ENCODE measurements at places on chromosomes 2 and 18.

GRCh38 chr18:75563150-75563549 lies 135.6 kb upstream of the SMIM21 start:
- DNase-seq, result no peak

- DNase-seq, result no peak
These were observed 45.0 kb upstream of the NRP2 start for GRCh38 chr2:205637320-205637602.

- no peak for DNase-seq
These were observed 274.3 kb upstream of the FBXO11 start for GRCh38 chr2:48180557-48180956.

- no peak for DNase-seq
These were observed 117.8 kb downstream of the PTPRM start for GRCh38 chr18:7684966-7685365.

- no peak for DNase-seq
These were observed 492.9 kb upstream of the ZEB2 start for GRCh38 chr2:145012806-145013205.

- DNase-seq, result no peak
These were observed 30.0 kb downstream of the AQP12A start for GRCh38 chr2:240721596-240722180.

- DNase-seq, result no peak
These were observed 37.0 kb downstream of the PIK3C3 start for GRCh38 chr18:41992066-41992465.

- DNase-seq, result no peak
These were observed 301.3 kb upstream of the RGPD4 start for GRCh38 chr2:107525406-107525805.

GRCh38 chr2:71122387-71123298 lies 7.4 kb downstream of the MCEE start:
- DNase-seq, result no peak

DNA sequence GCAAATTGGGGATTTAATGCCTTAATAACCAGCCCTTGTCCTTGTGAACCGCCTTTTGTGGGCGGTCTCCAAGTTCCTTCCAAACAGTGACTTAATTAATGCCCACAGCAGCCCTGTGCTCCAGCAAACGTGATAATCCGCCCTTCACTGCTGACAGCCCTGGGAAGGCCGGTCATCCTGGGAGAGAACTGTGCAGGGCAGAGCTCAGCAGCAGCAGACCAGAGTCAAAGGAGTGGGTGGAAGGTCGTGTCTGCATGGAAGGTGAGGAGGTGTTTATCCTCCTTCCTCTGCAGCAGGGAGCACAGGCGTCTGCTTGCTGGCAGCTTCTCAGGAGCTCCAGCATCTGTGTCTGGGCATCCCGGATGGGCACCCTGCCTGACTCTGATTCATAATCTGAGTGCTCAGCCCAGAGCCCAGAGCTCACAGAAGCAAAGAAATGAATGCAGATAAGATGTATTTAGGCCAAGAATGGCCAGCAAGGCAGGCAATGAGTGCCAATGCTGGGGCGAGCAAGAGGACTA lies 270.0 kb upstream of the PXDN start:
- no peak for DNase-seq

- no peak for DNase-seq
These were observed 1223.5 kb upstream of the CELF4 start for GRCh38 chr18:38789141-38789540.

- DNase-seq, result no peak
These were observed 489 bp downstream of the TRMT61B start for GRCh38 chr2:28869494-28870145.

GRCh38 chr18:25827961-25828561 lies 262.4 kb downstream of the SS18 start:
- no peak for DNase-seq

DNA sequence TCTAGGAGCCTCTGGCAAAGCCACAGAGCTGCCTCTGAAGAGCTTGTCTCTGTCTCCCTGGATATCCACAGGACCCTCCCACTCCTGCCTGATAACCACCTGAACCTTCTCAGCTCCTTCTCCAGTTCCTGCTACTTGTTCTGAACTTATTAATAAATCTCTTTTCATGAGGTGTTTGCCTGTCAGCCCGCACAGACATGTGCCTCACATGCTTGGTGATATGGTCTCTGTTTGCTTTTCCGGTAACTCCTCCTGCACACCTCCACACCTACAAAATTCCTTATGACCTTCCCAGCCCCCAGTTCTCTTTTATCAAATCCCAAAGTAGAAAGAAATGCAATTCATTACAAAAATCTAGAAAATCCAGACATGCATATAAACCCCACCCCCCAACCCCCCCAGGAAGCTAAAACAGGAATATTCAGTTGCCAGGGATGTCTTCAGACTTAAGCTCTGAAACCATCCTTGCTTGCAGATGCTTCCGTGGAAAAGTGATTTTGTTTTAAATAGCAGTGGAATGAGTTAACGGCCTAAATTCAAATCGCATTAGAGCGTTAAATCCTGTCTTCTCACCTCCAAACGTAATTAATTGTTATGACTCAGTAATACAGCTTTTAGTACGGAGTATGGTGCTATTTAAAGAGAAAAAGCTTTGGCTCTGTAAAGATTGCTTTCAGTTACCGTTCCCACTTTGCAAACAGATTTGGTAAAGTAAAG lies 2.1 kb upstream of the PID1 start:
- no peak for DNase-seq

DNA sequence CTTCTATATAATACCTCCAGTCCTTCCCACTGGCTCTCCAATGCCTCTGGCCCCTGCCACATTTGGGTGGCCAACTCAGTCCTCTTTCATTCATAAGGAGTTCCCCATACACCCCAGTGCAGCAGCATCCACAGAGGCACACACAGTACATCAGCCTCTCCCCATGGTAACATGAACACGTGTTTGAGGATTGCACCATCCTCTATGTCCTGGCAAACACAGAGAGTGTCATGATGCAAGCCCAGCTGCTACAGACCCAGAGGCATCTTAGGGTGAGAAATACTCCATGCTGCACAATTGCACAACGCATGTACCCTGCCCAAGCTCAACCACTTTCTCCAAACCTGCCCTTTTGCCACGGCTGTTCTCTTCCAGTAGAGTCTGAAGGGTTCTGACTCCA lies 11.5 kb downstream of the IGFBP5 start:
- DNase-seq, result no peak

GRCh38 chr2:62297624-62298010 lies 101.7 kb downstream of the B3GNT2 start:
- no peak for DNase-seq

- no peak for DNase-seq
These were observed 216.8 kb downstream of the VAPA start for GRCh38 chr18:10130606-10131005.

- DNase-seq, result no peak
These were observed 25.5 kb upstream of the SEC11C start for GRCh38 chr18:59114160-59114559.

- no peak for DNase-seq
These were observed 710 bp upstream of the TMSB10 start for GRCh38 chr2:84904717-84905174.

DNA sequence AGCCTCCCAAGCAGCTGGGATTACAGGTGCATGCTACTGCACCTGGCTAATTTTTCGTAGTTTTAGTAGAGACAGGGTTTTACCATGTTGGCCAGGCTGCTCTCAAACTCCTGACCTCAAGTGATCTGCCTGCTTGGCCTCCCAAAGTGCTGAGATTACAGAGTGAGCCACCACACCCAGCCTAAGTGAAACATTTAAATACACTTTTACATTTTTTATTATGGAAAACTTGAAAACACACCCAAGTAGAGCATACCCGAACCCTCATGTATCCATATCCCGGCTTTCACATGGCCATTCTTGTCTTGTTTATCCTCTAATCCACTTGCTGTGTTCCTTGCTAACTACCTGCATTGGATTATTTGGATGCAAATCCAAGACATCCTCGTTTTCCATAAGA lies 13.2 kb upstream of the AGPS start:
- no peak for DNase-seq

DNA sequence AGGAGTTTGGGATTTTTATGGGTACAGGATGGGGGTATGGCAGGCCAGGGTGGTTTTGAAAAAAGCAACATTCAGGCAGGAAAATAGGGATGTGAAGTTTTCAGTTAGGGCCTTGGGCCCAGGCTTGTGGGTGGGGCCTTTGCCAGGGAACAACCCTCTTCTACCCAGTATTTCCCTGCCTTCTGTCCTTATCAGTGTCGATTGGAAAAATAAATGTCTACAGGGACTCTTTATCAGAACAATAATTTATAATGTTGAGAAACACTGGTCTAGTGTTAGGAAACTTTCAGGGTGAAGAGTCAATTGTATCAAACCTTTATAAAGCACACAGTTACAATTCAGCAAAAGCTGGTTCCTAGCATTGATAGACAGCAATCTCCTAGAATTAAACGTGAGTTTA lies 214.1 kb upstream of the NABP1 start:
- no peak for DNase-seq

DNA sequence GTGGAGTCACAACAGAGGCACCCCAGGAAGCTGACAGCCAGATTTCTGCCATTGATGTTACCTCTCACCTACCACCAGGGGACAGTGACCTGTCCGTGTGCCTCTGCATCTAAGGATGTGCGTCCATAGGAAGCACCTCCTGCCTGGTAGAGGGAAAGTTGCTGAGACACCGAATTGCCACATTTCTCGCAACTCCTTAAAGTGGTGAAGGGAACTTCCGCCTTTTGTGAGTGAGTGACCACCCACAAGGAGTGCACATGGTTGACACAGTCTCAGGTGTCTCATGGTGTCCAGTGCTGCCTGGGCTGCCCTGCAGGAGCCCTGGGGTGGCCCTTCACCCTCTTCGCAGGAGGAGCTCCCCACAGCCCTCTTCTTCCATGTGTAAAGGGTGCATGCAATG lies 201.8 kb downstream of the GBX2 start:
- DNase-seq, result no peak

- DNase-seq, result no peak
These were observed 38.6 kb downstream of the SLC25A12 start for GRCh38 chr2:171855401-171855800.

GRCh38 chr18:68178921-68179320 lies 536.0 kb downstream of the TMX3 start:
- no peak for DNase-seq

DNA sequence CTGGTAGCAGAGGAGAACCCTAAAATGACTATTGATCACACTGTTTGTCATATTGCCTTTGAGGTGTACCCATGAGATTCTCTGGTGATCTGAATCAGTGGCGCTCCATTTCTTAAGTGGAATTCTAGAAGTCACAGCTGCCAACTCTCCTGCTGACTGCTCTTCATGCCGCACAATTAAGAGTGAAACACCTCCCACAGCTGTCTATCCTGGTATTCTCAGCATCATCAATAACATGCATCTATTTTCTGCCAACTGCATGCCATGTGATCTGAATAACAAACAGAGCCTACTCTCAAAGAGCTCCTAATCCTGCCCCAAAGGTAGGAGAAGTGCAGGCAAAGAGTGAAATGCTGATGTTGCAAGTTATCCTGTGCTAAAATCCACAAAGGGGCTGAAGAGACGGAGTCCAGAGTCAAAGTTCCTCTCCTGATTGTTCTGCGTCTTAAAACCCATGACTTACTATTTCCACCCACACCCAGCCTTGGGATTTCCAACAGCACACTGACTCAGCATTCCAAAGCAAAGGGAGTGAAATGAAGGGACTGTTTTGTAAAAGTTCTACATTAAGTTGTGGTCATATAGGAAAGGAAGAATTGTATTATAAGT lies 13.7 kb upstream of the DAPL1 start:
- no peak for DNase-seq

DNA sequence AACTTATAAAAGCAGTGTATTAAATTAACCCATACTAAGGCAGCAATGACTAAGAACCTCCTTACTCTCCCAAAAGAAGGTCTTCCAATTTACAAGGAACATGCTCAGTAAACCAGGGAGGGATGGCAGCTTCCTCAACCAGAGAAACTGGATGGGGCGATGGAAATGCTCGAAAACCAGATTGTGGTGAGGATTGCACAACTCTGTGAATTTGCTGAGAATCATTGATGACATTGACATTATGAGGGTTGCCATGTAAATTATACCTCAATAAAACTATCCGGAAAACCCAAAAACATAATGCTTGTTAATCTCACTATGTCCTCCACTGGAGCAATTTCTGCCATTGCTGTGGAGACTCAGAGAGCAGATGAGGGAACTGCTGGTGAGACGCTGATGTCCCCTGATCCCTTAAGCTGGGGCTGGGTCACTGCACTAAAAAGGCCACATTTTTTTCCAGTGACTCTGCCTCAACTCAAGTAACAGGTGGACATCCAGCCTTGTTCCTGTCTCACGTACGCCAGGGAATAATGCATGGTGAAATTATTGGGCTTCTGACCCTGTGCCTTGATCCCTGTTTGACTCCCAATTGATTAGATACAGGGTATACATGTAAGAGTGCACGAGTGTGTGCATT lies 288.3 kb downstream of the CYP26B1 start:
- no peak for DNase-seq

DNA sequence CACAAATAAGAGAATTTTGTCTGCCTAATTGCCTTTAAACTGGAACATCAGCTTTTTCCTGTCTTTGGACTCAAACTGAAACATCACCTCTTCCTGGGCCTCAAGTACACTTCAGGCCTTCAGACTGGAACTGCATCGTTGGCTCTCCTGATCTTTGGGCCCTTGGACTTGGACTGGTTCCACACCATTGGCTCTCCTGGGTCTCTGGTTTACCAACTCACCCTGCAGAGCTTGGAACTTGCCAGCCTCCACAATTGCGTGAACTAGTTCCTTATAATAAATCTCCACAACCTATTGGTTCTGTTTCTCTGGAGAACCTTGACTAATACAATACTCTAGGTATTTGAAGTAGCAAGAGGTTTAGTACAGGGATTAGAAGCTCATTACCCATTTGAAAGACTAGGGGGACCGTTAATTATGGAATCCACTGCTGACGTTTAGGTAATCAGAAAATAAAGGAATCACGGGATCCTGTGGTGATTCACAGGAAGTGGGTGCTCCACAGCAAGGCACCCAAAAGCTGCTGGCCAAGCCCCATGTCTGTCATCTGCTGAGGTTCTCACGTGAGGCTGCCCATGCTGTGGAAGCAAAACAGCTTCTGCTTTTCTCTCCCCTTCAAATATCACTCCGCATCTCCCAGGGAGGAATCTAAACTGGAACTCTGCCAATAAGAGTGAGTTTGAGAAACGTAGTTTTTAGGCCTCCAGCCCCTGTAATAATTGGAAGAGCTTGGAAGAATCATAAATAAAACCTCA lies 20.0 kb upstream of the SGPP2 start:
- DNase-seq, result no peak

DNA sequence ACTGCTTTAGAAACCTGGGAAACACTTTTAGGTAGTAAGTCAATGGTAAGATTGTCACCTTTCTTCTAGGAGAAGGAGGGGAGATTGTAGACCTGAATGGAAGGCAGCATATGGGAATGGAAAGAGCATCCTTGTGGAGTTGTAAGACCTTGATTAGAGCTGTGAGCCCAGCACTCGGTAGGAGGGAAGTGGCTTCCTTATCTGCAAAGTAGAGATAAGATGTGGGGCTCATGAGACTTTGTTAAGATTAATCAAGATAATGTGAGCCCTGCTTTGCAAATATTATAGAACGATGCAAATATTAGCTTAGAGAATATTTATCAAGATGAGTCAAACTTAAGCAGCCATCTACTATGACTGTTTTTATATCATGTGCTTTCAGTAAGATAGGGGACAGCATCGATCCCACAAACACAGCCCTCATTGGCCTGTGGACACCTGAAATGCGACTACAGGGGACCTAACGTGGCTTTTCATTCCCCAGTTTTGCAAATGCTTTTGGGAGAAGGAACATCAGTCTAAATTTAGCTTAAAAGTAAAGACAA lies 243.7 kb downstream of the LTBP1 start:
- DNase-seq, result no peak

GRCh38 chr2:191105082-191105481 lies 45.7 kb downstream of the STAT4 start:
- no peak for DNase-seq

GRCh38 chr18:64131314-64131713 lies 17.6 kb downstream of the LINC00305 start:
- no peak for DNase-seq
